Fibroblast of skin of back (primary cell): ENCODE measurements at places on chromosomes 7 and 10.

GRCh38 chr10:60798870-60799269, 20.6 kb downstream of the CDK1 start:
- no peak for DNase-seq

- peak; percentile 63 for DNase-seq
Observed at GRCh38 chr7:22156205-22156604, 200.7 kb downstream of the RAPGEF5 start.

DNA sequence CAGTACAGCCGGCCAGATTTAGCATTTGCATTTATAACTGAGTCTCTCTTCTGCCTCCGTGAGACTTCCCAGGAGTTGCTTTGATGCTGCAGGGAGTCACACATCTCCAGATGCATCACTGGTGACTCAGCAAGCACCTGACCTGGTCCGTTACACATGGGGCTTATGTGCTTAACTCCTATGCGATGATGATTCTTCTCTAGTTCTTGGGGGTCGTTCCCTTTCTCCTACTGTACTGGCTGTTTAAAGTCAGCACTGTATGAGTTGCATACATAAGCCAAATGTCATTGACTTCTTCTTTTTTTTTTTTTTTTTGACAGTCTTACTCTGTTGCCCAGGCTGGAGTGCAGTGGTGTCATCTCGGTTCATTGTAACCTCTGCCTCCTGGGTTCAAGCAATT, 13.0 kb upstream of the AKR1E2 start:
- DNase-seq = peak; percentile 76

- DNase-seq = no peak
Observed at GRCh38 chr7:127928852-127929251, 102.4 kb downstream of the LRRC4 start.

DNA sequence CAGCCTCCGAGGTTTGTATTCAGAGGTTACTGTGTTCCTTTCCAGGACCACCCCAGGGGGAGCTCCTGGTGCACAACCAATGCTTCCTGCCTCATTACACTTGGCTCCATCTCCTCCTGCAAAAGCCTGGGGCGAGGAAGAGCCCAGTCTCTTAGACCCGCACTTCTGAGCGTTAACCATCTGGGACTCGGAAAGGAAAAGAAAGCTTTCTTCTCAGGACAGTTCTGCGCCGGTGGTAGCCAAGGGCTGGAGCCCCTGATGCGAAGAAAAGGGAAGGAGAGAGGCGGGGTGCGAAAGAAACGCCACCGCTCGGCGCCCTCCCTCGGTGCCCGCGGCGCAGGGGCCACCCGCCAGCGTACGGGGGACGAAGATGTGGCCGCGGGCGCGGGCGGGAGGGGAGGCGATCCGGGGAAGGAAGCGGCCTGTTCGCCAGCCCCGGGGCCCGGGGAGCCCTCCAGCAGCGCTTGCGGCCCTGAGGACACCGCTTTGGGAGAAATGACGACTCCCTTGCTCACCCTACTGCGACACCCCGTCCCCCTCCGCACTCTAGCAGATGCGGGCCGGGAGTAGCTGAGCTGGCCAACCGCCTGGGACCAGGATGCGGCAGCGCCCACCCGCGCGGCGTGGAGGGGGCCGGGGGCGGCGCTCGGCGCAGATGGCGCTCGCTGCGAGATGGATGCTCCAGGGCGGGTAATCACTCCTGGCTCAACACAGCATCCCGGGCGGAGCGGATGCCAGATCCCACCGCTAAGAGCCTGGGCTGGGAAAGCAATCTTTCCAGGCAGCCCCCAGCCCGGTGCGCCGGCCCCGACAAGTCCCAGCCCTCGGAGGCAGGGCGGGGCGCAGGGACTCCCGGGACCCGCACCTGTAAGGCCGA, 1.3 kb downstream of the NRCAM start:
- peak; percentile 26 for DNase-seq

DNA sequence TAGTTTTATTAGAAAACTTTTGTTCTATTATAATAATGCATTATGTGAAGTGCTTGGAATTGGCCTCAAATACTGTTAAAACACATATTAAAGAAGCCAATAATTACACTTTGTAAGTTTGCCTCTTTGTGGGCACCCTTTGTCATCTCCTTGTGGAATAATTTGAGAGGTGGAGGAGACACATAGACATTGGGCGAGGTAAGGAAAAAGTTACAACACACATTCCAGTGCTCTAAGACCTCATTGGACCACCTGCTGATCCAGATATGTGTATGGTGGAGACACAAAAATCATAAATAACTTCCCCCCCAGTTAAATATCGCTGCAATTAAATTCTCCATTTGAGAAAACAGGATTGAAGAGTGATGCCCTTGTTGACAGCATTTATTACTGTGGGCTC, 511.8 kb downstream of the GFRA1 start:
- no peak for DNase-seq

DNA sequence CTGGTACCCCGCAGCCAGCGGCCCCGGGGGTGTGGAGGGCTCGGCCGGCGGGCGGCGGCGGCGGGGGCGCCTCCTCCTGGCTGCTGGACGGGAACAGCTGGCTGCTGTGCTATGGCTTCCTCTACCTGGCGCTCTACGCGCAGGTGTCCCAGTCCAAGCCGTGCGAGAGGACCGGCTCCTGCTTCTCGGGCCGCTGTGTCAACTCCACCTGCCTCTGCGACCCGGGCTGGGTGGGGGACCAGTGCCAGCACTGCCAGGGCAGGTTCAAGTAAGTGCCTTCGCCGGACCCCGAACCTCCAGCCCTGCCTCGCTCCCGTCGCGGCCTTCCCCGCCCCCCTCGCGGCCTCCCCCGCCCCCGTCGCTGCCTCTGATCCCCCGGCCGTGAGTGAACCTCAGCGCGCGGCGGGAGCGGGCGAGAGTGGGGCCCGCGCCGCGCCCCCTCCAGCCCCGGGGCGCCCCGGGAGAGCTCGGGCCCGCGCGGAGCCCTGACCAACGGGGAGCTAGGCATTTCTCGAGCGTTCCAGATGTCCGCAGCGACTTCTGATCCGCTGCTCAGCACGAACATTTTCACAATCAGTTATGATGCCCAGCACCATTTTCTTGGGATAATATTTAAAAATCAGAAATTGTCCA, 727 bp downstream of the ATRNL1 start:
- DNase-seq = no peak

GRCh38 chr7:74334030-74334429, 44.8 kb downstream of the CLIP2 start:
- peak; percentile 80 for DNase-seq

GRCh38 chr7:450741-451140, 68.9 kb downstream of the PDGFA start:
- DNase-seq = no peak

- DNase-seq = no peak
Observed at GRCh38 chr7:24659505-24659904, 86.3 kb downstream of the PALS2 start.

DNA sequence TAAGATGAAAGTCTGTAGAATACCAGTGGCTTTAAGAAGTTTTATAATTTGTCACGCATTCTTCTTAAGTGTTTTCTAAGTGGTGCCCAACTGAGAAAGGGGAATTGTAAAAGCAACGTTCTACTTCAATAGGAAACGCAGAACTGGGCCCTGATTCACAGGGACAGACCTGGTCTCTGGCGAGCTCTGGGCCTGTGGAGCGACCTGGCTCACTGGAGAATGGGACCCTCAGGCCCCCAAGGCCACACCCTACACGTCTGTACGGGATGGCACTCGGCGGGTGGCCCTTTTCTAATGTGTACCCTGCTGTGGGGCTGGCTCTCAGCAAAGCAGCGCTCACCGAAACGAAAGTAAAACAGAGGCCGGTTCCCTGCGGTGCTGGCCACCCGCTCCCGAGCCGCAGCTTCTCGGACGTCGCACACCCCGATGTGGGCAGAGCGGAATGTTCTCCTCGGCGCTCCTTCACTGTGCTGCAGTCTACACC, 205.0 kb downstream of the DIP2C start:
- peak; percentile 66 for DNase-seq

DNA sequence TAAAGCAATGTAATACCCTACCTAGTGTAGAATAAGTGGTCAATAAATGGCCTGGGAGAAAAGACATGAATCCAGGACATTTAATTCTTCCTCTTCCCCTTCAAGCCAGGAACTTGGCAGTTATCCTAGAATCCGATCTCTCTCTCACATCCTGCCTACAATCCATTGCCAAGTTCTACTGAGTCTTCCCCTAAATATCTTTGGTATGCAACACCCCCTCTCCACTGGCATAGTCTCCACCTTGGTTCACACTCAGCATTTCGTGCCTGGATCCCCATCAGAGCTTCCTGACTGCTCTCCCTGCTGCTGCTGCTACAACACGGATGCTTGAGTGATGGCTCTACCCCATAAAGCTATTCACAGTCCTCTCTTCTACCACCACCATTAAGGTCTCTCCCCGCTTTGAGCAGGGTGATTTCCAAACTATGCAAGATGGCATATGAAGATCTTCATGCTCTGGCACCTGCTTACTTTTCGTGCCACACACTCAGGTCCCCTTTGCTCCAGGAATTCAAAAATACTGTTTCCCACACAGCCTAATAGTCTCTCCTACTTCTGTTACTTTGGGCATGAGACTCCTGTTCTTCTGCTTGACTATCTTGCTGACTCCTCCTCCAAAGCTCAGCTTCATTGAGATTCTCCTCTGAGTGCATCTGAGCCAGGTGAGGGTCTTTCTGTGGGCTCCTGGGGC, 4.8 kb downstream of the ANK3 start:
- peak; percentile 100 for DNase-seq

DNA sequence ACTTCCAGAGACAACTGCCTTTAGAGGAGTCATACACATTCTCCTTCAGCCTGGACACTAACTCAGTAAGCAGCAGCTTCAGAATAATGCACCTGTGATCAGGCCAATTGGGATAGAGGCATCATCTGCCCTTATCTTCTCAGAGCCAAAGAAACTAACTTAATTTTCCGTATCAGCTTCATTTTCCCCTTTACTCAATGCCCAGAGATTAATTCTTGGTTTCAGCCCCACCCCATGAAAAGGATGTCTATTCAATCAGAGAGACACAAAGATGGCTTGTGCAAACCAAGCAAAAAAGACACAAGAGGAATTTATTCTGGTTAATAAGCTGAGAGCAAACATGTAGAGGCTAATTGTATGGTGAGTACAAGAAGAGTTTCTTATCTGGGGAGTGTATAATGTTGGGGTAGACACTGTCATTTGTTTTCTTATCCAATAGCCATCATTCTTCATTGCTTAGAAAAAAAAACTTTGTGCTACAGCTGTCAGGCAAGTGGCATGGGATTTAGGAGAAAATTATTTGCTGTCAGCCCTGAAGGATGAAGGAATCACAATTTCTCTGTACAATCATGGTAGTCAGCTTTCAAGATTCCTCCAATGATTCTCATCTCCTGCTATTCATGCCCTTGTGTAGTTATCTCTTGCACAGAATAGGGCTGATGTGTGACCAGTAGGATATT, 38.7 kb upstream of the CCSER2 start:
- no peak for DNase-seq

DNA sequence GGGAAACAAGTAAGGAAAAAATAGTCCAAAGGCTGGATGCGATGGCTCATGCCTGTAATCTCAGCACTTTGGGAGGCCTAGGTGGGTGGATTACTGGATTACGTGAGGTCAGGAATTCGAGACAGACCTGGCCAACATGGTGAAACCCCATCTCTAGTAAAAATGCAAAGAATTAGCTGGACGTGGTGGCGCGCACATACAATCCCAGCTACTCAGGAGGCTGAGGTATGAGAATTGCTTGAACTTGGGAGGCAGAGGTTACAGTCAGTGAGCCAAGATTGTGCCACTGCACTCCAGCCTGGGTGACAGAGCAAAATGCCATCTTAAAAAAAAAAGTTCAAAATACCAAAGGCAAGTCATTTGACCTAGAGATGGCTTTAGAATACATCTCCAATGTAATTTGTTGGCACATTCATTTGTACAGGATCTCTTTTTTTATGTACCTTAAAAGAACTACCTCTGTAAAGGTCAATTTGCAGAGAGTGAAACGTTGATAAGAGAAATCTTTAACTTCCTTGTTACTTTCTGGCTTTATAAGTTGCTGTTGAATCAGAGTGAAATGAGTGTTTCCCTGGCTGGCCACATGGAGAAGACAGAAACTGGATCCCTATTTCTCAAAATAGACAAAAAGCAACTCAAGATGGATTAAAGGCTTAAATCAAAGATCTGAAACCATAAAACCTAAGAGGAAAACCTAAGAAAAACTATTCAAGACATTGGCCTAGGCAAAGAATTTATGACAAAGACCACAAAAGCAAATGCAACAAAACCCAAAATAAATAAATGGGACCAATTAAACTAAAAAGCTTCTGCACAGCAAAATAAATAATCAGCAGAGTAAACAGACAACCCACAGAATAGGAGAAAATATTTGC, 260.7 kb downstream of the KLF6 start:
- DNase-seq = no peak

GRCh38 chr10:2760736-2761135, 306.6 kb upstream of the PFKP start:
- no peak for DNase-seq

- DNase-seq = peak; percentile 29
Observed at GRCh38 chr7:12358694-12359093, 45.0 kb downstream of the VWDE start.

- DNase-seq = peak; percentile 20
Observed at GRCh38 chr7:106139265-106140251, 27.4 kb upstream of the SYPL1 start.

DNA sequence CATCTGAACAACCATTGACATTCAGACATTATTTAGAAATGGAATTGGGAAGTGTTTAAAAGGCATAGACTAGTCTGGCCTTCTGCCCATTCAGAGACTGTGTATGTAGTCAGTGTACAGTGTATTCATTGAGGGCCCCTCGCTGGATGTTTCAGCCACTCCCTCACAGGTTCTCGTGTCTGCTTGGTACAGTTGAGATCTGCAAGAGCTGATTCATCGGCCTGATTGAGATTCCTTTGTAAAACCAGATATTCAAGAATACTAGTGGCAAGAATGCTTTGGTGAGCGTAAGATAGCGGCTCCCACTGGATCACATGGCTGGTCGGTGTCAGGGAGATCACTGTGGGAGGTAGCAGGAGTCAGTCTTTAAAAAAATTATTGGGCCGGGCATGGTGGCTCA, 119.5 kb downstream of the TCF7L2 start:
- DNase-seq = no peak

DNA sequence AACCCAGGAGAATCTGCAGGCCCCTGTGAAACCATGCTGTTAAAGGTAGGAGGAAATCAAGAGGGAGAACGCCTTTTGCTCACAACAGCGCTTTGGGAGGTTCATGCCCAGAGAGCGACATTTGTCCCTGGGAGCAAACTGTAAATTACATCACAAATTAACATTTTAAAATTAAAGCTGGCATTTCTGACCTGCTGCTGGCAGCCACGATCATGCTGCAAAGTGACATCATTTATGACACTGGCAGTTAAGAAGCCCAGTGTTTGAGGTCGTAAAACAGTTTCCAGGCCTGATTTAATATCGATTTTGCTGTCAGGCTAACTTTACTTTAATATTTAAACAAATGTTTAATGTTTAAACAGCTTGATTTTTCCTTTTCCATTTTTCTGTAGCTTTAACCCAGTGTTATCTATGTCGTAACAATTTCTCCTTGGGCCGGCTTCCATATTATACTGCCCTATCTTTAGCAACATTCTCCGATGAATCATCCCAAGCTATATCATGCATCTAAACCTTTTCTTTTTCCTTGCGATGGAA, 86.5 kb upstream of the NPVF start:
- DNase-seq = no peak

GRCh38 chr10:95860166-95860940, 47.4 kb upstream of the CC2D2B start:
- DNase-seq = no peak
